ENCODE measurements at places on chromosomes 13 and 19.

DNA sequence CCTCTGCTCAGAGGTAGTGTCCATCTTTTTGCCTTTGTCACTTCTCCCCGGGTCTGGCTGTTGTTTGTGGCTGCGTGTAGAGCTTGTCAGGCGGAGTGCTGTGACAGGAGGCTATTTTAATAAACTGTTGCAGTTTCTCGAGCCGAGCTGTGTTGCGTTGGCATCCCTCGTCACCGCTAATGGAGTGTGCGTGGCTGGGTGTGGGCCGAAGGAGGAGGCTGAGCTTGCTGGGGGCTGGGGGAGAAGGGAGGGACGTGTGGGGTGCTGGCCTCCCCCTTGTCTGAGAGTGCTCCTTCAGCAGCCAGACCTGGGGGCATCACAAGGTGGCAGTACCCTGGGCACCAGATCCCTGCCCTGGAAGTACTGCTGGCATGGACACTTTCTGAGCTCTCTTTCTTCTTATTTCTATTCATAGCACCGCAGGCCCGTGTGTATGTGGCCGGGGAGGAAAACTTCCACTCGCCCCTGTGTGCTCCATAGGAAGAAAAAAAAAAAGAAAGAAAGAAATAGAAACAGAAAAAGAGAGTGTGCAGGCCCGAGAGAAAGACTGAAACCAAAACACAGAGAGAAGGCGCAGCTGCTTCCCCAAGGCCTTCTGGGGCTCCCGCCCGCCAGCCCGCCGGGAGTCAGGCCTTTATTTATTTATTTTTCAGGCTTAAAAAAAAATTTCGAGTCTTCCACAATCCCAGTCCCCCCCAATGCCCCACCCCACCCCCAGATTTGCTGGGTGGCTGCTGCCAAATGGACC, 27.0 kb downstream of the NFIX start:
- no peak for DNase-seq

GRCh38 chr13:29858667-29859066, 8.2 kb upstream of the UBL3 start:
- DNase-seq: peak; percentile 11

DNA sequence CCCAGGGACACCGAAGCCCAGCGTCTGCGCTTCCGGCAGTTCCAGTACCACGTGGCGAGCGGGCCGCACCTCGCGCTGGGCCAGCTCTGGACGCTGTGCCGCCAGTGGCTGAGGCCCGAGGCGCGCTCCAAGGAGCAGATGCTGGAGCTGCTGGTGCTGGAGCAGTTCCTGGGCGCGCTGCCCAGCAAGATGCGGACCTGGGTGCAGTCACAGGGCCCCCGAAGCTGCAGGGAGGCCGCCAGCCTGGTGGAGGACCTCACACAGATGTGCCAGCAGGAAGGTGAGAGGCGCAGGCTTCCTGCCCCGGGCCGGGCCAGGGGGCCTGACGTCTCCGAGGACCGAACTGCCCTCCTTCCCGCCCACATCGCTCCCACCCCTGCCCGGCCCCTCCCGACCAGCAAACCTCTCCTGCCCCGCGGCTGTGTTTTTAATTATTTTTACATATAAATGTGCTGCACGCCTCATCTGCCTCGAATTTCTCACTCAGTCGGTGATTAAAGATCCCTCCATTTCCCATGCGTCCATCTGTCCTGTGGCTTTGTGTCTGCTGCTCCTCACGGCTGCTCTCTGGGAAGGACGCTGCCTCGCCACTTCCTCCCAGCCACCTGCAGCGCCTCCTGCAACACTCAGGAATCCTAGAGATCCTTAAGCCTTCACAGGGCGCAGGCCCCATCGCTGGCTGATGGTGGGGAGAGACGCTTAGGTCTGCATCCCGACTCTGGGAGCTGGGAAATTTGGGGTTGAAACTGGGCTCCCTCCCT, 4.3 kb downstream of the ZSCAN1 start:
- DNase-seq: no peak

- peak; percentile 44 for DNase-seq
These were observed 527.1 kb downstream of the FGF9 start for GRCh38 chr13:22198001-22198400.

GRCh38 chr13:31198519-31198918, 1.3 kb upstream of the B3GLCT start:
- DNase-seq: no peak

DNA sequence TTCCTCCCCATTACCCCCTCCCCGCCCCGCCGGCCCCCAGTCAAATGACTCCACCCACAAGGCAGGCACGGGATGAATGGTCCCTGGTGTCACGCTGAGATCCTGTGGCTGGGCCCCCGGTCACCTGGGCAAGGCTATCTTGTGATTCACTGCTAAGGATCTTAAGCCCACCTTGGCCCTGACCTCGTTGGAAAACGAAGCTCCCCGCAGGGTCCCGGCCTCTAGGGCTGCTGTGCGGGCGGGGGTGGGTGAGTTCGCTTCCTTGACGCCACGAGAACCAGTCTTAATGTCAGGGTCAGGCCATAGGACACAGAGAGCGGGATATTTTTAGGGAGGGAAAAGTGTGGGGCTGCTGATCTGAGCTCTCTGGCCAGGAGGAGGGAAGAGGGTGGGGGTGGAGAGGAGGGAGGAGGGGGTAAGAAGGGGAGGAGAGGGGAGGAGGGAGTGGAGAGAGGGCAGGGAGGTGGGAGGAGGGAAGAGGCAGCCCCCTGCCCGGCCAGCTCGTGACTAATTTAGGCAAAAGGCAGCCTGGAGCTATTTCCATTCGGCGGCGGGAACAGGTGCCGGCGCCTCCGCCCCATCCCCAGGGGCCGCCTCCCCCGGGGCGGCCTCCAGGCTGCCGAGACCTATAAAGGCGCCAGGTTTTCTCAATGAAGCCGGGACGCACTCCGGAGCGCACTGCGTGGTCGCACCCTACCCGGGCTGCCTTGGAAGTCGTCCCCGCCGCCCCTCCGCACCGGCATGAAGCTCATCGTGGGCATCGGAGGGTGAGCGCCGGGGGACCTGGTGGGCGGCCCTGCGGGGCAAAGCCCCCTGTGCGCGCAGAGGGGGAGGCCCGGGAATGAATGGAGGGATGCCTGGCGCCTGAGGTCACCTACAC, at the start of gene NMRK2:
TSS of gene NMRK2 (plus strand) at position 139 of the 880 bp plus-strand sequence. CDS start at position 742, 603 bp downstream.
- DNase-seq: peak; percentile 46

GRCh38 chr19:18107235-18107634, 9.7 kb downstream of the MAST3 start:
- DNase-seq: no peak
